ENCODE measurements at places on chromosomes 6 and 20. TPM values are rescaled to one million over a fixed set of nuclear protein-coding genes. Genes with fewer than 3 reads are reported as not detected.

- peaks cover 20% of the 10 kb centered on the region for H3K4me1 ChIP-seq
- H3K27me3 ChIP-seq: no peaks in the 10 kb centered on the region
- no peak for DNase-seq
- H3K4me3 ChIP-seq: peak overlapping the region; percentile 42
- peaks cover 6% of the 10 kb centered on the region for H3K36me3 ChIP-seq
These were observed 142.1 kb upstream of the SHLD1 start for GRCh38 chr20:5608104-5608441.

GRCh38 chr6:111734068-111735061 is 128.7 kb upstream of the TRAF3IP2 start:
- peaks cover 47% of the 10 kb centered on the region for H3K36me3 ChIP-seq
- peaks cover 12% of the 10 kb centered on the region for H3K4me1 ChIP-seq
- H3K27ac ChIP-seq: peak overlapping the region; percentile 48

GRCh38 chr6:167906899-167907298 is 80.2 kb downstream of the AFDN start:
- H3K4me3 ChIP-seq: no peak overlapping the region
- no peak for DNase-seq
- no peaks in the 10 kb centered on the region for H3K27me3 ChIP-seq
- H3K4me1 ChIP-seq: no peaks in the 10 kb centered on the region

DNA sequence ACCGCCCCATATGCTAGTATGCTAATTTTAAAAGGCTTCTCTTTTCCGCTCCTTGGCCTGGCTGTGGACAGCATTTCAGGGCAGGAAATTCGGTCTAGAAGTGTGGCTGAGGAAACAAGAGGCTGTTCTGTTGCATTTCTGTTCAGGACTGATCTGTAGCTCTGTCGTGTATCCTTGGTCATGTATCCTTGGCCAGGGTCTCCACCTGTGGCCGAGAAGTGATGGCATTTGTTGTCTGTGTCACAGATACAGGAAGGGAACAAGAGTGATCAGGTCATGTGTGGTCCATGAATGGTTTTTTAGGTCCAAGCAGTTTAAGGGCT is 300.5 kb upstream of the SUPT3H start:
- no peak overlapping the region for H3K4me3 ChIP-seq
- H3K36me3 ChIP-seq: no peaks in the 10 kb centered on the region
- peak overlapping the region; percentile 73 for H3K27ac ChIP-seq
- peaks cover 32% of the 10 kb centered on the region for H3K4me1 ChIP-seq
- H3K27me3 ChIP-seq: no peaks in the 10 kb centered on the region

- H3K4me1 ChIP-seq: peaks cover 17% of the 10 kb centered on the region
- DNase-seq: no peak
- no peaks in the 10 kb centered on the region for H3K36me3 ChIP-seq
- no peak overlapping the region for H3K4me3 ChIP-seq
- H3K27me3 ChIP-seq: peaks cover 49% of the 10 kb centered on the region
These were observed 1.4 kb downstream of the C6orf132 start for GRCh38 chr6:42140756-42141602.

DNA sequence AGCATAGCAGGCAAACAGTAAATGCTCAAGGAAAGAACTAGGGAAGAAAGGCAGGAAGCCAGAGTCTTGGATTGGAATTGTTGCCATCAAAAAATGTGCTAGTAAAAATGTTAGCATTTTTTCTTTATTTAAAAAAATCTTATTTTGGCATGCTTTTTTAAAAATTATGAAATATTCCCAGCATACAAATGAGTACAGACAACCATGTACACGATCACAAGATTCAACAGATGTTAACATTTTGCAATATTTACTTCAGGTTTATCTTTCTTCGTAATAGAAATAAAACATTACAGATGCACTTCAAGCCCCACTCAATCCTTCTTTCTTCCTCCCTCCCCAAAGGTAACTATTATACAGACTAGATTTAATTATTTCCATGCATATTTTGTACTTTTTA is 27.4 kb upstream of the NOP56 start:
- no peaks in the 10 kb centered on the region for H3K36me3 ChIP-seq
- DNase-seq: no peak
- no peak overlapping the region for H3K4me3 ChIP-seq
- no peaks in the 10 kb centered on the region for H3K27me3 ChIP-seq
- H3K27ac ChIP-seq: no peak overlapping the region

GRCh38 chr6:109456111-109456583 is 575 bp upstream of the MICAL1 start:
- H3K27ac ChIP-seq: peak overlapping the region; percentile 62
- peak overlapping the region; percentile 91 for H3K4me3 ChIP-seq
- peaks cover 11% of the 10 kb centered on the region for H3K36me3 ChIP-seq
- no peaks in the 10 kb centered on the region for H3K27me3 ChIP-seq
- DNase-seq: no peak
- H3K4me1 ChIP-seq: peaks cover 53% of the 10 kb centered on the region

- no peaks in the 10 kb centered on the region for H3K36me3 ChIP-seq
- no peak overlapping the region for H3K4me3 ChIP-seq
- H3K4me1 ChIP-seq: no peaks in the 10 kb centered on the region
- no peaks in the 10 kb centered on the region for H3K27me3 ChIP-seq
- H3K27ac ChIP-seq: no peak overlapping the region
- no peak for DNase-seq
These were observed 214.5 kb upstream of the TENT5A start for GRCh38 chr6:81966968-81967367.

GRCh38 chr6:21132856-21133838 is 460.4 kb upstream of the SOX4 start:
- H3K4me1 ChIP-seq: no peaks in the 10 kb centered on the region
- H3K27me3 ChIP-seq: no peaks in the 10 kb centered on the region
- no peak overlapping the region for H3K4me3 ChIP-seq
- no peak for DNase-seq
- H3K27ac ChIP-seq: no peak overlapping the region

DNA sequence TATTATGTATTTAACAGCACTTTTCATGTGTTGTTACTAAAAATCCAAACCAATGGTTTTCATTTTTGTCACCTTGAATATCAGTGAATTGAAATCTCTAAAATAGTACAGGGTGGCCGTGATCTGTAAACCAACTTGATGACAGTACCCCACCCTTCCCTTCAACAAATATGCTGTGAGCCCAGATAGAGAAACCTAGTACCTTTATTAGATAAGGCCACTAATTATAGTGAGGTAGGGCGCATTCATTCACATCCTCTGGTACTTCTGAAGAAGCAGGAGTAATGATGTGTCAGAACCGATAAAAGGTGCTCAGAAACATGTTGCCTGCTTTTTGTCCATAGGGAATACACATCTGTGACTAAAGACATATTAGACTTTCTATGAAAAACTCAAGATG is 409.5 kb downstream of the GJA1 start:
- H3K27me3 ChIP-seq: no peaks in the 10 kb centered on the region
- peaks cover 3% of the 10 kb centered on the region for H3K4me1 ChIP-seq
- H3K4me3 ChIP-seq: no peak overlapping the region
- no peak for DNase-seq
- H3K27ac ChIP-seq: no peak overlapping the region

DNA sequence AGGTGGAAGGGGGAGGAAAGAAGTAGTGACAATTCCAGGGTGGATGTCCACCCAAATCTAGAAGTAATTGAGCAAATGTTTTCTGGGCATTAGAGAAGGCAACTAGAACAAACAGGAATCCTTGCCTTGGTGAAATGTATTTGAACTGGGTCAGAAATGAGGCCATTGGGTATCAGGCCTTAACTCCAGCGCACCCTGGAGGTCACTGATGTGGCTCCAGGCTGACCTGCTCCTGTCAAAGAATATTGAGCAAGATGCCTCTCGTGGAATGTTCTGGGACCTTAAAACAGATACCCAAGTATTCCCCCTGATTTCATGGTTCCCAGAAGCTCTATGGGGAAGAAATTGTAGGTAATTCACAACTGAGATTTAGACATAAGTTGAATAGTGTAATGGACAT is 6.9 kb downstream of the HLA-DPB1 start:
- H3K27me3 ChIP-seq: no peaks in the 10 kb centered on the region
- H3K4me1 ChIP-seq: no peaks in the 10 kb centered on the region
- no peaks in the 10 kb centered on the region for H3K36me3 ChIP-seq
- H3K27ac ChIP-seq: no peak overlapping the region
- DNase-seq: no peak

Gene FILIP1
- 1.9 TPM for total RNA-seq

Gene KIF6
- 0.24 TPM for total RNA-seq

Gene NQO2
- 16.4 TPM for total RNA-seq

Gene EPPIN
- not detected for total RNA-seq

Gene CFAP61
- 0.24 TPM for total RNA-seq

Gene STX11
- 3.2 TPM for total RNA-seq

Gene NNAT
- 19.9 TPM for total RNA-seq

Gene NKAPL
- total RNA-seq: 0.52 TPM
